Fibroblast of mammary gland (primary cell): ENCODE measurements at places on chromosomes 12 and 14.

DNA sequence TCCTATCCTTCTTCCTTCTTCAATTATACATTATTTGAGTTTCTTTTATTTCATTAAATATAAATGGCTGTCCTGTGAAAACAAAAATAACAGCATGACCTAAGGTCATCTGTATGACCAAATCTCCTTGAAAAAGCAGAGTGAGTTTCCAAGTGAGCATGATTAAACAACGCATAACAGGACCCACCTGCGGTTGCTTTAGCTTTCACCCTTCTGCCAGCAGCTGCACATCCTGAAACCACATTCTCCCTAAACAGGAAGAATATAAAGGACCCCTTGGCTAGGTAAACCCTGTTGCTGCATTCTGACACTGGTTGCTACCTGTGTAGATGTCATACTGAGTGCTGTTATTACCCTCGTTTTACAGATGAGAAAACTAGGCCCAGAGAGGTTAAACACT, 42.8 kb upstream of the CPM start:
- no peak for DNase-seq

DNA sequence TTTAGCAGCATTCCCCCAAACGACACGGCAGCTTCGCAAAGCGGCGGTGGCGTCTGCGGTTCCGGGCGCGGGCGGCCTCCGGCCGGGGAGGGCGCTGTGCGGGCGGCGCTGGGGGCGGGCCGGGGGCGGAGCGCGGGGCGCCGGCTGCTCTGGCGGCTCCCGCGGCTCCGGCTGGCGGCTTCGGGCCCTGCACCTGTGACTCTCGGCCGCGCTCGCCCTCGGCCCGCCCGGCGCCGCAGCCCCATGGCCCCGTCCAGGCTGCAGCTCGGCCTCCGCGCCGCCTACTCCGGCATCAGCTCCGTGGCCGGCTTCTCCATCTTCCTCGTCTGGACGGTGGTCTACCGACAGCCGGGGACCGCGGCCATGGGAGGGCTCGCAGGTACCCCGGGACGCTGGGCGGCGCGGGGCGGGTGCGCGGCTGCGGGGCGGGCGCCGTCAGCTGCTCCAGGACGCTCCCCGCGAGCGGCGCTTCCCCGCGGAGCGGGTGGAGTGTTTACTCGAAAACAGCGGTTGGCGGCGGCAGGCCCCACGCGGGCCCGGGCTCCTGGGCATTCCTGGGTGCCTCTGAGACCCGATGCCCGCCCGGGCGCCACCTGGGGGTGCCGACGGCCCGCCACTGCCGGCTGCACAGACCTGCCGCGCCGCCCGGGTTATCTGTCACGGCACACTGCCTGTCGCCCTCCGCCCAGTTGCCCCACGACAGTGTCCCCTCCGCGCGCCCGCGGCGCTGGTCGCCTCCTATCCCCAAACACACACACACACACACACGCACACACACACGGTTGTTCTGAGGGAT, at the start of gene SLC48A1:
TSS of gene SLC48A1 (plus strand) at position 177 of the 796 bp plus-strand sequence. CDS start at position 244, 67 bp downstream.
- DNase-seq, result peak; percentile 25

GRCh38 chr14:38502239-38502638, 246.3 kb upstream of the CLEC14A start:
- no peak for DNase-seq

DNA sequence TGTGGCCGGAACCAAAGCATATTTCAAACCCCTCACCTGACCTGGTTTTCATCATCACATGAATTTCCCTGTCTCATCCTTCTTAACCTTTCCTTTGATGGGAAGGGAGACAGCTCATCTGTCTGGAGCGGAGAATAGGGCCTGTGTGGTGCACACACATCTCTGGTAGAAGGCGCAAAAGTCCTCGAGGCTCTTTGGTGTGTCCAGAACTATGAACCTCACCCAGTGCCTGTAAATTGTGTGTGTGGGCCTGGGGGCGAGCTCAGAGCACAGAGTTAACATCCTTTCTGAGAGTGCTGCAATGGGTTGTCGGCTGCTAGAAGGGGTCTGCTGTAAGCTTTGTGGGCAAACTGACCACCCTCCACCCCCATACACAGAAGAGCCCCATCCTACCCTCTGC, 749 bp downstream of the GALNT6 start:
- no peak for DNase-seq

- peak; percentile 40 for DNase-seq
Observed at GRCh38 chr12:48965298-48965838, 6.2 kb downstream of the WNT10B start.
